ENCODE measurements at places on chromosomes 16 and 17.

DNA sequence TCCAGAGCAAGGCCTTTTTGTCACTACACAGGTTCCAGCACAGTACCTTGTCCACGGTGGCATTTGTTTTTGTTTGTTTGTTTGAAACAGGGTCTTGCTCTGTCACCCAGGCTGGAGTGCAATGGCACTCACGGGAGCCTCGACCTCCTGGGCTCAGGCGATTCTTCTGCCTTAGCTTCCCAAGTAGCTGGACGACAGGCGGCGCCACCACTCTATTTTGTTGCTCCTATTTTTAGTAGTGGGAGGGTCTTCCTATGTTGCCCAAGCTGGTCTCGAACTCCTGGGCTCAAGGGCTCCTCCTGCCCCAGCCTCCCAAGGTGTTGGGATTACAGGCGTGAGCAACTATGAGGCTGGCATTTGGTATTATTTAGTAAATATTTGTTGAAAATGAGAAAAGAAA lies 10.3 kb downstream of the MRC2 start:
- peak; percentile 9 for DNase-seq

DNA sequence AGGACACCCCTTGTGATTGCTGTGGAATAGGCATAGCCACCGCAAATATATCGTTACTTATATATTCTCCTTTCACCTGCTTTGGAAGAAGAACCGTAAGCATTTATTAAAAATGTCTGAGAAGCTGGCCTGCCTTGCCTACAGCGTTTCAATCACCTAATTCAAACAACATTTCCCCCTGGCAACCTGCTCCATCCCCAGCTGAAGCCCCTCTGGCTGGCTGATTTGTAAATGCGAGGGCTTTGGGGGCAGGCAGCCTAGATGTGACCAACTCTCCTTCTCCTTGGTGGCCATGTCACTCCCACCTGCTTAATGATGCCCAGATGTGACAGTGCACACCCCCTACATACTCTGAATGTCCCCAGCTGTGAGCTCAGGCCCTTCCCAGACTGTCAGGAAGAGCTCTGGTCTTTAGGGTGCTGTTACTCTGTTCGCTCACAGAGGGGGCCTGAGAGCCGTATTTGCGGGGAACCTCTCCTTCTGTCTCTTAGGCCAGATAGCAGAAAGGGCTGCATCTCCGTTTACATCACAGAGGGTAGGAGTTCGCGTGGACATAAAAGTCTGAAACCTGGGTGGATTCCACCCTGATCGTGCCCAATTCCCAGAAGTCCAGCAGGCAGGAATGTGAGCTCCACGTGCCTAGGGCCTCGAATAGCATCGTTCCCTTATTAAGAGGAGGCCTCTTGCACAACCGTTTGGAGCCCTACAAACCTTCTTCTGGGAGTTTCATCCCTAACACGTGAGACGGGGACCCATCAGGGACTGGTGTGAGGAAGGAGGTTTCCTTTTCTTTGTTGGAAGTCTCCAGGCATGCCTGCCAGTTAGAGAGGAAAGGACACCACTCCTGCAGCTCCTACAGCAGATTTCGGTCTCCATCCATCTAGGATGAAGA lies 2.4 kb upstream of the SDK2 start:
- no peak for DNase-seq

DNA sequence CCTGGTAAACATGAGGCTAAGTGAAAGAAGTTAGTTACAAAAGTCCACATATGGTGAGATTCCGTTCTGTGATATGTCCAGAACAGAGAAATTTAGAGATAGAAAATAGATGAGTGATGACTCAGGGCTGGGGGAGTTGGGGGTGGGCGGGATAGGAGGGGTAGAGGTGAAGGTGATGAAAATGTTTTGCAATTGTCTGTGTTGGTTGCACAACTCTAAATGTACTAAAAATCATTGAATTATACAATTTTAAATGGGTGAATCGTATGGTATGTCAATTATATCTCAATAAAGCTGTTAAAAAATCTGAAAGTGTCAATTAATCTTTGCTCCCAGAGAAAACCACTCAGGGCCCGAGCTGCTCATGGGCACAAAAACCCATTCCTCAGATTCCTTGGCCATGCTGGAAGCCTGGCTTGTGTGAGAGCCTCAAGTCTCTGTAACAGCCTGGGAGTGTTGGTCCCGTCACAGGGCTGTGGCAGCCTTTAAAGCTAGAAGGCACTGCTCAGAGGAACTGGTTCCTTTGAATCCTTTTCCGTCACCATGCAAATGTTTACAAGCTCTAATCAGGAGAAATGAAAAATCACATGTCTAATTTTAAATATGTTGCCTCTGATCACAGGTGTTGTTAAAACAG lies 225.3 kb downstream of the WWOX start:
- DNase-seq: no peak

GRCh38 chr16:64380751-64381150 lies 741.1 kb downstream of the CDH11 start:
- DNase-seq: no peak

DNA sequence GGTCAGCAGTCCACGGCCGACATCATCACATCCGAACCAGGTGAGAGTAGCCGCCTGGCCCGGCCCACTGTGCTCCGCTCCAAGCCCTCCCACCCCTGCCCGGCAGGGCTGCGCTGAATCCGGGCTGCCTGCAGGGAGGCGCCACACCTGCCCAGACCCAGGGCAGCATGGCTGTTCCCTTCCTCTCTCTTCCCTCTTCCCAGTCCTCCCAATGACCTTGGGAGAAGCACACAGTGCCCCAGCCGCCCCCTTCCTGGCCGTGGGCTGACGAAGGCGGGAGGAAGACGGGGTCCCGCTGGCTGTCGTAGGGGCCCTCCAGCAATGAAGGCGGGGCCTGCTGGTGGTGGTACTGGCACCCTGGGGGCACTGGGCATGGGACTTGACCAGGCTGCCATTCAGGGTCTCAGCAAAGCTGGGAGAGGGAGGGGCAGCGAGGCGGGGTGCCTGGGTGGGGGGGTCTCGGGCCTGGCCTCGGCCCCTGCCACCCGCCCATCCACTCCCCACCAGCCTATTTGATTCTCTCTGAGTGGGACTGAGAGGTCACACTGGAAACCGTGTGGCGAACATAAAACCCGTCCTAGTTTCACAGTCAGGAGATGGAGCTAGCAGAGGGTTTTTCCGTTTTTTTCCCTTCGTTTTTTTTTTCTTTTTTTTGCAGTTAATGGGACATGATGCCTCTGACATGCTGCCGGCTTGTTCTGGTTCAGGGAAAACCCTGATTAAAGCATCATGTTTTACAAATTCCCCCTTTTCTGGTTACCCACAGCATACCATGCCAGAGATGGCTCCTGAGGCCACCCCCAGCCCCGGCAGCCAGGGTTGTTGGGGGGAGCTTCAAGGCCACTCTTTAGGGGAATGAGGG lies 50.6 kb downstream of the BAHCC1 start:
- no peak for DNase-seq

DNA sequence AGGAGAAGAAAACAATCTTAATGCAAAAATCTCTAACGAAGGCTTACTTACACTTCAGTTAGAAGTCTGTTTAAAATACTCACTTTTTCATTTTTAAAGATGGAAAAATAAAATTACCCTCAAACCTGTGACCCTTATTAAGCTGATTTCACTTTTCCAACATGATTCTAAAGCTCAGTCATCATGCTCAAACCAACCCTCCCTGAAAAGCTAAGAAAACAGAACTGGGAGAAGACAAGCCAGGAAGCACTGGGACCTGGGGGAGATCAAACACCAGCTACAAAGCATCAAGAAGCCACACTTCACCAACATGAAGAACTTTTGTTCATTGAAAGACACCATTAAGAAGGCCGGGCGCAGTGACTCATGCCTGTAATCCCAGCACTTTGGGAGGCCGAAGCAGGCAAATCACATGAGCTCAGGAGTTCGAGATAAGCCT lies 88.8 kb downstream of the LITAF start:
- no peak for DNase-seq
